ENCODE measurements at places on chromosomes 6 and 20.

GRCh38 chr6:100346828-100347227 is 117.9 kb downstream of the SIM1 start:
- no peak for DNase-seq

DNA sequence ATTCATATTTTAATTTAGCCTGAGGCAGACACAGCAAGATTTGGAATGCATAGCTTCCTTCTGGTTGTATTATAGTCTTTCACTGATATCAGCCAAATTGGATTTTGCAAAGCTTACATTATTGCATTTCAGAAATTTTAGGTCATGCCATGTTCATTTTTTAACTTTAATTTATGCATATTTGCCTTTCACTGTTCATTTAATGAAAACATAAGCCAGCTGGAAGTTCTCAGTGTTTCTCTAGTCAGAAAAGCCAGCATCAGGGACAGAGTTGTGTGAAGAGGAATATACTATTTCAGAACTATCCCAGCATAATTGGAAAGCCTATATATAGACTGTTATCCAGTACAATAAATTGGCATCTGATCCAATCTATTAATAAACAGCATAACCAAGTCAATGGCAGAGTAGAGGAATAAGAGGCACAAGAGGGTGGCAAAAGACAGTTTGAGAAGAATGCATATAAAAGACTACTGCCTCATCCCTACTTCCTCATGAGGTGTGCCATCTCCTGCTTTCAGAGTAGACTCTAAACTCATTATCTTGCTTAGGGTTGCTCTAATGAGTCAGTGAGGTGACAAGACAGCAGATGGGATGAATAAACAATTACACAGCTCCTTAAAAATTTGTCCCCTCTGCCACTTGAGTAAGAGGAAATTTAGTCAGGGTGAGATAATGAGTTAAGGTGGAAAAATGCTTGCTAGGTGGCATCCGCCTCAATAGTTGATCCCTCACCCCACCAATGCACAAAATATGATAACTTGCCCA is 159.8 kb upstream of the HCRTR2 start:
- DNase-seq = no peak

DNA sequence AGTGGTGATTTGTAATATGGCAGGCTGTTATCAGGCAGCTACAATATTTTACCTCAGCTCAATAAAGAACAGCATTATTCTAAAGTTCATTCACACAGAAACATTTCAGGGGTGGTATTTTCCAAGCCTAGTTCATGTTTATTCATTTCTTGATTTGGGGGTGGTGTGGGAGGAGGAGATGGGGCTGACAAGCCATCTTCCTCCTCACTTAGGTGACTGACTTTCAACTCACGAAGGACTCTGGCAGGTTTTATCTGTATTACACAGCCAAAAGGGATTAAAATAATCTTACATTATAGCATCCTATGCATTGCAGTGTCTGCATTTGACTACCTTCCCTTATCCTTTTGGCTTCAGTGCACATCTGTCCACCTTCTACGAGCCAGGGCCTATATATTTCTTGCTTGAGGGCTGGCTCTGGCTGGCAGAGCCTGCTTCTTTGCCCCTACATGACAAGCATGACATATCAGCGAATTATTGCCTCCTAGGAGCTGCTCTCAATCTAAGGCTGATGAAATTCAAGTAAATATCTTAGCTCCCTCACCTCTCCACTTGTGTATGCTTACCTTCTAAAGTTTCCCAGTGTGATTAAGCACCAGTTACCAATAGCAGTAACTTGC is 20.0 kb downstream of the KHDRBS2 start:
- no peak for DNase-seq

DNA sequence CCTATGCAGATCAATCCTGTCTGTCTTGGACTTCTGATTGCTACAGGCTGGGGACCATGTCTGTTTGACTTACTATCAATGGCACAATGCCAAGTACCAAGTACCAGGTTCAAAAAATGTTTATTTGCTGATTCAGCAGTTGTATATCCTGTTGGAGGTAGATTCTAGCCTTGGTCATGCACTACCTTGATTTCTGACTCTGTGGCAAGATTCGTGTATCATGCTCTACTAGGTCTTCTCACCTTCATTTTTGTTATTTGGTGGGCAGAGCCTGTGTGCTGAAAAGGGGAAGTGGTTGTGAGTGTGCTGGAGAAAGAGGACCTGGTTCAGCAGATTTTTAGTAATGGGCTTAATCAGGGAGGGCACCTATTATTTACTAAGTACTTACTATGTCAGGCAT is 192.4 kb upstream of the MYLIP start:
- DNase-seq = no peak

DNA sequence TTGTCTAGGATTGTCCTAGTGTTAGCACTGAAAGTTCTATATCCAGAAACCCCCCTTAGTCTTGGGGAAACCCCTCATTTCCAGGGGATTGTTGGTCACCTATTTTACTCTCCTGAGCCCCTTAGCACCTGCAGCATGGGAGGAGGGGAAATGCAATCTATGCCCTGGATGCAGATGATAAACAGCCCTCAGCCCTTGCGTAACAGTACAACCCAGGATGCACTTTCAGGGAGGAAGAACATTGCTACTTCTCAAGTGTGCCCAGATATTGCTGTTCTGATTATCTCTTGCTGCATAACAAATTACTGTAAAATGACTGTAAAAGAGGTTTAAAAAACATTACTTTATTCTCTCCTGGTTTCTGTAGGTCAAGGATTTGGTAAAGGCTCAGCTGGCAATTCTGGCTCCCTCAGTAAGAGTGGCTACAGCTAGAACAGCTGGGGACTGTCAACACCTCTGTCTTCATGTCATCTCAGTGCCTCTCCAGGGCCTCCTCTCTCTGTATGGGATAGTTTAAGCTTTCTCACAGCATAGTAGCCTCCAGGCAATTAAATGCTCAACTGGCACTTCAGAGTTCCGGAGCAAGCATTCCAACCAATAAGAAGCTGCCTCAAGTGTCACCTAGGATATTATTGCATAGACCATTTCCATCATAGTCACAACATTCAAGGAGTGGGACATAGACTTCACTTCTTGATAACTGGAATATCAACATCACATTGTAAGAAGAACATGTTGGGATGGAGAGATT is 117.8 kb upstream of the FOXO3 start:
- no peak for DNase-seq

DNA sequence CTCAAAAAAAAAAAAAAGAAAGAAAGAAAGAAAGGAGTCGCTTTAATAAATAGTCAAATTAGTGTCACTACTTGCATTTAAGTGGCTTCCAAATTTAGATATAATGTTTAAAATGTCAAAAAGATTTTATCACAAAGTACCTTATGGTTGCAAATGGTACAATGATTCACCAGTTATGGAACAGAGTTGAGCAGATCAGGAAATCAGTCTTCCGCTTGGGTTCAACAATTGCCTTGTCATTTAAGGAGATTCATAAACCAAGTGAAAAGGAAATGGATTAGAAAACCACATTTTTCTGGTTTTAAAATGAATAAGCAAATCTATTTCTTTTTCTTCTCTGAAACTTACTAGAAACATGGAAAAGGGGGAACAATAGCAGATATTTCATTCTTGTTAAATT is 94.8 kb upstream of the PTPRT start:
- DNase-seq = no peak

- DNase-seq = no peak
Measured at GRCh38 chr20:36823121-36823520, 49.6 kb upstream of the DSN1 start.

DNA sequence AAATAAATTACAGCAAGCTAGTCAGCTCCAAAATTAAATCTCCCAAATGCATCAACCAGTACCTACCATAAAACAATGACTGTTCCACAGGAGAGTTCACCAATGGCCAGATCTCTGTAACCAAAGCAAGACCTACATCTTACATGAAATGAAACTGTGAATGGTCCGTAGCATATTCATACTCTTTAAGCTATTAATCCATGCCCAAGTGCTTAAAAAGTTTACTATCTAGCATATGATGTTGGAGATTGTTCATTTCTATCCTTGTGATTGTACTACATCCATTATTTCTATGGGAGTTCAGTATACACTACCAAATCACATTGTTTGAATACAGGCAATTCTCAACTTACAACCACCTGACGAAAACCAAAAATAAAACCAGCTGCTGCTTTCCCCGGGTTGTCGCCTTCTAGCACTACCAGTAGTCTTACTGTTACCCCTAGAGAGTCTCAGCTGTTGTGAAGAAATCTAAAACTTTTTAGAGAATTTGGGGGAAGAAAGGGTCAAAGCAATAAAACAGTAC is 38.0 kb downstream of the HIVEP2 start:
- DNase-seq = no peak

DNA sequence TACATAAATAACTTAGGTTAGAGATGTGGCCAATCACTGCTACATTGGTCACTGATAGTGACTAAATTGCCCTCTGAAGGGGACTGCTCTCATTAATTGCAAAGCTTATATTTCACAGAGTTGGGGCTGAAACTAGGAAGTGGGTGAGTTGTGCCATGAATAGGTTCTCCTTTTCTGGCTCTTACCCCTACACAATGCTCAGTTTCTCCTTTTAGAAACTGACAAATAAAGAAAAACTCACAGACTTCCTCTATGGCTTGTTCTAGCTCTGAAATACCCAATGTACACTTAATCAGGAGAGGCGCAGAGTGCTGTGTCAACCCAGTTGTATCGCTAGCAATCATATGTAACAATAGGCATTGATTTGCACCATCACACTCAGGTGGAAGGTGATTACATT is 41.2 kb upstream of the PROKR2 start:
- DNase-seq = no peak

DNA sequence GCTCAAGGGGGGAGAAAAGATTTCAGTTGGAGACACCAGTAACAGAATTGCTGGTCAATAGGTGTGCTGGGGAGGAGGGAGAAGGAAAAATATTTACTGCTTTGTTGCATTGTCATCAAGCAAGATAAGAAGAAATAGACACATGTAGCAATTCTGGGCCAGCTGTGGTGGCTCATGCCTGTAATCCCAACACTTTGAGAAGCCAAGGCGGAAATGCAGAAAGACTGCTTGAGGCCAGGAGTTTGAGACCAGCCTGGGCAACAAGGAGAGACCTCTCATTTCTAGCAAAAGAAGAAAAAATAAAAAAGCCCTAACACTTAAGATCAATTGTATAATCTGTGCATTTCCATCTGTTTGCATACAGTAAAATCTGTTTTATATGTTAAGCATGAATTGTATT is 126.6 kb downstream of the ZFP64 start:
- DNase-seq = no peak

- no peak for DNase-seq
Measured at GRCh38 chr6:150528648-150529285, 70.9 kb upstream of the PLEKHG1 start.

DNA sequence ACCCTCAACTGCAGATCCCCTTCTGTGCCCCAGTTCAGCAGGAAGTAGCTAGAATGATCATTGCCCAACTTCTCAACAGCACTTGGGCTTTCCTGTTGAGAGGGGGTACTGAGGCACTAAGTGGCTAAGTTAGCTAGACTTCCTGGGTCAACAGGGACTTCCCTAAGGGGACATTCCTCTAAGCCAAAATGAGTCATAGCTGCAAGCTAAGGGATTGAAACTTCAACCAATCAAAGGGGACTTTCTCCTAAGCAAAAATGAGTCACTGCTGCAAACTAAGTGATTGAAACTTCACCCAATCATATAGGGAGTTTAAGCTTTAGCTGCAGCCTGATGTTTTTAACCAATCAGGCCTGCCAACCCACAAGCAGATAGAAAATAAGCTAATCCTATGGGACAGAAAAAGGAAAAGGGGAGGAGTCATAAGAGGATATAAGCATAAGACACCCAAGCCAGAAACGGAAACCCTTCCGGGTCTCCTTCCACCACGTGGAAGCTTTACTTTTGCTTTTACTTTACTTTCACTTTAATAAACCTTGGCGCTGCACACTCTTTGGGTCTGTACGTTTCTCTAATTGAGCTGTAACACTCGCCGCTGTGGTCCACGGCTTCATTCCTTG is 659.0 kb upstream of the HS3ST5 start:
- no peak for DNase-seq

GRCh38 chr6:44264154-44265006 is 971 bp downstream of the NFKBIE start:
- no peak for DNase-seq

GRCh38 chr6:28727559-28728211 is 196.1 kb downstream of the TRIM27 start:
- DNase-seq = no peak

DNA sequence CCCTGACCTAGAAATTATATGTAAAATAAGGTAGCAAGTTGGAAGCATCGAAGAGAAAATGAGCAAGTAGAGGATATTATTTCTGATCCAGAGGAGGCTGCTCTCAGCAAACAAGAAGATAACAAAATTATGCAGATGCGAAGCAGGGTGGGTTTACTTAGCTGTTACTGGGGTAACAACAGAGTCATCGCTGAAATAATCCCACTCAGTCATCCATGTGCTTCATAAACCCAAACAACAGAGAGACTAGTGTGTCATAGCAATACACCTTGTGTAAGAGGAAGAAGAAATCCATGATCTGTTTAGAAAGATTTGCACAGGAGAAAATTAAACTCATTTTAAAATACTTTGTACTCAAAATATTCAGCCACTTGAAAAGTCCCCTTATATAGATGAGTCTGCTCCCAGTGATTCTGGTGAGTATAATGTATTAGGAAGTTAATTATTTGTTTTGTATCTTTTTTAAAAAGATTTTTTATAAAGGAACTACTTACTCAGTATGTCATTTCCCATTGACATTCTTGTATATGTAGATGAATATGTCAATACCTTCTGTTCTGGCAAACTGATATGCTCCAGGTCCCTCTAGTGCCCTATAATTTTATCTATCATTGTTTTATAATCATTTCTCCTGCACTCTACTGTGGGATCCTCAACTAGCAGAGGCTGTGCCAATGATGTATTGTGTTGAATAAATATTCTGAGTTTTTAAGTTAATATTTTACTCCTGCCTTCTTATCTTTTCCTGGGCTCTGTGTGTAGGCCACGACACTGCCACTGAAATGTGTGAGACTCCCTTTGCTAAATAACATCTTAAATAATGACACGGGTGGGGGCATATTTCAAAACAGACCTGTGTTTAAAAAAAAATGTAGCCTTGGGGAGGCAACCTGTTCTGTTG is 8.6 kb upstream of the HIVEP2 start:
- DNase-seq = no peak

DNA sequence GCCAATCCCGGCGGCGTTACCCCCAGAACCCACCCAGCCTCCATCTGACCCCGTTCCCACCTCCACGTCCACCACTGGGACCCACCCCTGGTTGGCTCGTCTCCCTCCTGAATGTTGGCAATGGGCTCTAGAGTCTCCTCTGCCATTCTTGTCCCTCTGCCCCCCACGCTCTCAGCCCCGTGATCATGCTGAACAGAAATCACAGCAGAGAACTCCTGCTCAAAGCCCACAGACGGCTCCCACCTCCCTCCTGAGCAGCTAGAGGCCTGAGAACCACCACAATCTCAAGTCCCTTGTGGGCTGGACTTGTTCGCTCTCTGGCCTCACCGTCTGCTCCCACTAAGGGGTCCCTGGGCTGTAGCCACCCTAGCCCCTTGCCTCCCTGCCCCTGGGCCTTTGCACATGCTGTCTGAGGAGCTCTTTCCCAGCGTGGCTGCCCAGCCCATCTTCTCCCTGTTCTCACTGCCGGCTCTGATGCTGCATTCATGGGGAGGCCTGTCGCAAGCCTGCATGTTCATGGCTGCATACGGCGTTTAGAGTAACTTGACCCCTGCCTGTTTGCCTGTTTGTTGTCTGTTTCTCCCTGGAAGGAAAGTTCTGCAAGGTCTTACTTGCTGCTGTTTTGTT is 11.2 kb upstream of the FRMD1 start:
- DNase-seq = no peak
